ENCODE measurements at places on chromosomes 7 and 10.

GRCh38 chr7:7190142-7190541, 7.8 kb downstream of the C1GALT1 start:
- DNase-seq, result no peak

DNA sequence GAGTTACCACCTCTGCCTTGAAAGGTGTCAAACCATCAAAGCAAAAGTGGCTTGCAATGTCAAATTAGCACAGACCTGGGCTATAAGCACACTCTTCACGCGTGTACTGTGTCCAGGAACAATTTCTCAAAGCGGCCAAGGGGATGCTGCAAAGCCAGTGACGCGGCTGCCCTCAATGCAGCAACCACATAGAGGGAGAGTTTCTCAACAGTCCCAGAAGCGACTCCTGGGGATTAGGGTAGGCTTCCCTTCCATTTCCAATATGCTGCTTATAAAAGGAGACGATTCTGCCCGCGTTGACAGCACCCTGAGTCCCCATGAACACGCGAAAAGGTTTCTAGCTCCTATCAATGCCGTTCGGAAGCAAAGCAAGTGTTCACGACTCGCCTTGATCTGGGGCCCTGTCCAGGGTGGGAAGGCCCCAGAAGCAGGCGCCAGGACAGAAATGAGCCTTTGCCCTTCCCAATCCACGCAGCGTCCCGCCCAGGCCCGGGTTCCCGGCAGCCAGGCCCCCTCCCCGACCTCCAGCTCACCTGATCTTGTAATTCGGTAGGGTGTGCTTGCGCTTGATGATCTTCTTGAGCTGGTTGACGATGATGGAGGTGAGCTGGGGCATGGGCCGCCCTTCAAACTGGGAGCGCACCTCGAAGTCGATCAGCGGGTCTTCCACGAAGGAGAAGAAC, 1.3 kb downstream of the PDZD8 start:
- no peak for DNase-seq

- DNase-seq, result no peak
Measured at GRCh38 chr10:75287697-75288096, 51.9 kb upstream of the COMTD1 start.

GRCh38 chr10:131886237-131886636, 14.6 kb upstream of the PPP2R2D start:
- no peak for DNase-seq

- no peak for DNase-seq
Measured at GRCh38 chr10:24690961-24691512, 32.6 kb downstream of the ARHGAP21 start.

- DNase-seq, result no peak
Measured at GRCh38 chr7:155865830-155866525, 53.7 kb upstream of the SHH start.

DNA sequence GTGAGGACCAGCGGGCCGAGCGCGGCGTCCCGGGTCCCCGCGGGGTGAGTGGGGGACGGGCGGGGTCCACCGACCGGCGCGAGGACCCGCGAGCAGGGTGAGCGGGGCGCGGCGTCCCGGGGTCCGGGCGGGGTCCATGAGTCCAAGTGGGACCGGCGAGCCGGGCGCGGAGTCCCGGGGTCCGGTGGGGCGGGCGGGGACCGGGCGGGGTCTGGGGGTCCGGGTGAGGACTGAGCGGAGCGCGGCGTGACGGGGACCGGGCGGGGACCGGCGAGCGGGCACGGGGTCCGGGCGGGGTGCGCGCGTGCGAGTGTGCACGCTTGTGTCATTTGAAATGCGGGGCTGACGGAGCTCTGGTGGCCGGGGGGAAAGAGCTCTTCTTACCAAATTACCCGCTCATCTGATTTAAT, 765 bp downstream of the CELF2 start:
- DNase-seq, result no peak

- DNase-seq, result no peak
Measured at GRCh38 chr10:63921908-63922467, 400.8 kb downstream of the REEP3 start.

DNA sequence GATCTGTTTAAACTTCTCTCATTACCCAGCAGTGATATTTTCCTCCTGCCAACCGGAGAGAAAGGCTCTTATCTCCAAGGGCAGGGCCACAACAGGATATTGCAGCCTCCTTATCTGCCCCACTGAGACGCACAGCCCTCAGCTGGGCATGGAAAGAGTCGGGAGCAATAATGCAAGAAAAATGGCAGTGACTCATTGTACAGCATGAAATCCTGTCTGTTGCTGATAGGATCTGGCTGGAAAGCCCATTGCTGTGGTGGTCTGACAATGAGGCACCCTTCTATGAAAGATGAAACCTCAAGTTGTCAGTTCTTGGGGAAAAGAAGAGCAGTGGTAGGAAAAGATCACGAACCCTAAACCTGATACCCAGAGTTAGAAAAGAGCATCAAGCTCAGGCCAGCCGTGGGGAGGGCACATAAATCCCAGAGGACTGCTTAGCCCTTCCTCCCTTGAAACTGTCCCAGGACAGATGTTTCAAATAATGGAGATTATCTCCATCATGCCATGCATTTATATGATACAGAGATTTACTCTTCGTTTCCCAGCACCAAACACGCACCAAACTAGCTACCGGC, 47.0 kb upstream of the FIGNL1 start:
- no peak for DNase-seq

DNA sequence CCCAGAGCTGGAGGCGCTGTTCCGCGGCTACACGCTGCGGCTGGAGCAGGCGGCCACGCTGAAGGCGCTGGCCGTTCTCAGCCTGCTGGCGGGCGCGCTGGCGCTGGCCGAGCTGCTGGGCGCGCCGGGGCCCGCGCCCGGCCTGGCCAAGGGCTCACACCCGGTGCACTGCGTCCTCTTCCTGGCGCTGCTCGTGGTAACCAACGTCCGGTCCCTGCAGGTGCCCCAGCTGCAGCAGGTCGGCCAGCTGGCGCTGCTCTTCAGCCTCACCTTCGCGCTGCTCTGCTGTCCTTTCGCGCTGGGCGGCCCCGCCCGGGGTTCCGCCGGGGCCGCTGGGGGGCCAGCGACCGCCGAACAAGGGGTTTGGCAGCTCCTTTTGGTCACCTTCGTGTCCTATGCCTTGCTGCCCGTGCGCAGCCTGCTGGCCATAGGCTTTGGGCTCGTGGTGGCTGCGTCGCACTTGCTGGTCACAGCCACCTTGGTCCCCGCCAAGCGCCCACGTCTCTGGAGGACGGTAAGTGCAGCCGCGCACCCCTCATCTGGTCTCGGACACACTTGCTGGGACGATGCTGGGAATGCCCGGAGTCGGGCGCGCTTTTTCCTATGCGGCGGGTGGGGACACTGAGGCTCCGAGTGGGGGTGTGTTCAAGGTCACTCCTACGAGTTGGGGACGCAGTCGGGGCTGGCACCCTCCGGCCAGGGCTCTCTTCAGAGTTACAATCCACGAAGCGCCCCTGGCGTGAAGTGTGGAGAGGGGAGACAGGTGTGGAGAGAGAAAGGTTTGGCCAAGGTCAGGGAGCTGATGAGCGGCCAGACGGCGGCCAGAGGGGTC, 717 bp downstream of the ADCY1 start:
- peak; percentile 29 for DNase-seq

- DNase-seq, result no peak
Measured at GRCh38 chr7:51126324-51126723, 190.3 kb downstream of the COBL start.

- DNase-seq, result no peak
Measured at GRCh38 chr10:4431114-4431863, 394.7 kb upstream of the AKR1E2 start.

DNA sequence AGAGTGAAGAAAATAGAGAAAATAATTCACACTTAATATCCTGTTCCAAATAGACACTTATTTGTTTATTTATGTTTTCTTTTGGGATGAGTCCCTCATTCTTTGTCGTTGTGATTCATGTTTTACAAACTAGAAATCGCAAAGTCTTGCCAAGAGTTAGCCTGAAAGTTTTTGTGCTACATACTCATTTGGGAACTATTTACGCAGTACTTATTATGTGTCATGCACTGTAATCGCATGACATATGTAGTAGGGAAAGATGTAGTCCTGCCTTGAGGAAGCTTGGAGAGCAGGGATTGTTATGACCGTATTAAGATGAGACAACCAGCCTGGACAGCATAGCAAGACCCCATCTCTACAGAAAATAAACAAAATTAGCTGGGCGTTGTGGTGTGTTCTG, 189.3 kb downstream of the ABCA13 start:
- no peak for DNase-seq

- DNase-seq, result no peak
Measured at GRCh38 chr10:19605806-19606205, 210.4 kb upstream of the PLXDC2 start.

- DNase-seq, result no peak
Measured at GRCh38 chr10:112533916-112534315, 86.9 kb downstream of the VTI1A start.

DNA sequence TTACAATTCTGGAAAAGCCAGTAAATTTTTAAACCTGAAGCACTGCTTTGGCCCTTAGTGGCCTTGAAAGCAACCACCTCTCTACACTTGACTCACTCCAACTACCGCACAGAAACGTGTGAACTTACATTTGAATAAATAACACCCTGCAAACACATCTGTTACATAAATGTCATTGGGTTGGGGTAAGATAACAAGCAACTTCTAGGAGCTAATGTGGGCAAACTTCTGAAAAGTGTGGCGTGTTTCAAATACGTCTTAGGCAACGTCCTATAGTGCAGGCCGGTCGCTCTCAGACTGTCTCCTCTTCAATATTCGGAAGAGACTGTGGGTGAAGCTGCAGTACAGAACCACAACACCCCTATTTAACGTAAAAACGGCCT, 474 bp downstream of the ORC5 start:
- peak; percentile 28 for DNase-seq

GRCh38 chr7:23687011-23687410, 7.0 kb downstream of the FAM221A start:
- no peak for DNase-seq

DNA sequence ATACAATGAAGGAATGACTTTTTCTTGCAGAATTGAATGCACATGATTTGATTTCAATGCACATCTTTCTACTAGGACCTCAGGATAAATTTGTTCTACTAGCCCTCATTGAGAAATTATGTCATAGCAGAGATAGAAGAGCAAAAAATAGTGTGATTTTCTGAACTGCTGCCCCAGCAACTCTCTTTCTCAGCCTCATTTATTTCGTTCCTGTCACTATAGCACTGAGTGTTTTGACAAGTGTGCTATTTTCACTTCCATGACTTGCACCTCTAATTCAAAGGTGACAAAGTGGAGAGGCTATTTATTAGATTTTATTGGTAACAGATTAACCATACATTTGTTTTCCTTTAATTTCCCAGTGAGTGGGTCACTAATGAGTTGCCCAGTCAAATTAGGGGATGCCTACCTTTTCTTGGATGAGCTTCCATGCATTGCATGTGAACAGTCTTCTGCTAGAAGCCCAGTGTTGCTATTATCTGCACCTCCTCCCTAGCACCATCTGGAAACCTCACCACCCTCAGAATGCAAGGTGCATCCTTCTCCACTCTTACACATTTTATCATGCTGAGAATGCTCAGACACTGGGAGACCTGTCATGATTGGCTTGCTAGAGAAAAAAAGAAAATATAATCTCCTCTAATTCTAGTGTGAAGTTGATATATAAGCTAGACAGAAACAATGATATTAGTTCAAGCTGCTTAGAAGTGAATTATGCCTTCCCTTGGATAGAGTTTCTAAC, 119.6 kb upstream of the CTTNBP2 start:
- DNase-seq, result no peak

GRCh38 chr10:52479567-52479966, 165.5 kb downstream of the DKK1 start:
- DNase-seq, result no peak

GRCh38 chr7:68604541-68604940, 993.7 kb upstream of the AUTS2 start:
- no peak for DNase-seq
